ENCODE measurements at places on chromosomes 6 and 20.

DNA sequence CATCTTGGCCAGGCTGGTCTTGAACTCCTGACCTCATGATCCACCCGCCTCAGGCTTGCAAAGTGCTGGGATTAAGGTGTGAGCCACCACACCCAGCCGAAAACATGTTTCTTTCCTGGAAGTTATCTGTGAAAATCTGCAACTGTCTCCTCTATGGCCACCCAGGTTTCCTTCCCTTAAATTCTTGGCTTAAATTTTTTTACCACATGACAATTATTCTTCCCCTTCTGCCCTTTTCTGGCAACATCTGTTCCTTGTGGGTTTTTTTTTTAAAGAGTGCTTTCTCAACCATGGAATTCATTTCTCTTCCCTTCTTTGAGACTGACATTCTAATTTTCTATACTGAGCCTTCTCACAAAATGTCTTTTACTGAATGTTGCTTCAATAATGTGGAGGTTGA lies 59.6 kb downstream of the DOK5 start:
- no peak for DNase-seq
- H3K4me1 ChIP-seq = no peaks in the 10 kb centered on the region
- peaks cover 19% of the 10 kb centered on the region for H3K27me3 ChIP-seq
- no peaks in the 10 kb centered on the region for H3K36me3 ChIP-seq
- H3K4me3 ChIP-seq = no peak overlapping the region
- no peak overlapping the region for H3K27ac ChIP-seq

DNA sequence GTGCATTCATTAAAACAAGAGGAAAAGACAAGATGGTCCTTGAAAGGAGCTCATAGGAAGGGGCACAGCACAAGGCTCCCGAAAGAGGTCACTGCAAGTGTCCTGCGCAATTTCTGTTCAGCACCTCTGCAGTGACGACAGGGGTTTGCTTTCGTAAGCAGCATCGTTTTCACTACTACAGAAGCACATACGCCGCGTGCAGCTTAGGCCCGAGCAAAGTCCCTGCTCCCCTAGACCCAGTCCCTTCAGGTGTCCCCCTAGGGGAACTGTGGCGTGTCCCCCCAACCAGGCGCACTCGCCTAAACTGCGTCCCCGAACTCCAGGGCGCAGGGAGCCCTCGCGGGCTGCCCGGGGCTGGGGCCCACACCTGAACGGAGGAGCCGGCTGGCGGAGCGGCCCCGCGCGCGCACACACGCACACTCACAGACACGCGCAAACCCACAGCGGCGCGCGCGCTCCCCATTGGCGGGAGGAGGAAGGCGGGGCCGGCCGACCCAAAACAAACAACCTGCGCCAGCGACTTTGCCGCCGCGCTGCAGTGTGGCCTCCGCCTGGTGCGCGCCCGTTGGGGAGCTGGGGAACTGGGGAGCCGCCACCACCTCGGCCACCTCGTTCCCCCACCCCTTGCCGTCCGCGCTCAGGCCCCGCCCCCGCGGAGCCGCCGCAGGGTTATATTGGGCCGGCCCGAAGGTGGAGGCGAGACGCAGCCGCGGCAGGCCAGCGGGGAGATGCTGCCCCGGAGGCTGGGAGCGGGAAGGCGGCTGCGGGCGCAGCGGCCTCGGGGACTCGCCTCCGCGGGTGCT lies at the start of gene FOXQ1:
Gene FOXQ1, plus strand, starts transcription at position 699 of the 803 bp plus-strand sequence. CDS start 607 bp downstream, outside the sequence.
- H3K4me1 ChIP-seq = peaks cover 27% of the 10 kb centered on the region
- peak within 1 kb of the TSS; percentile 65 for H3K4me3 ChIP-seq
- H3K36me3 ChIP-seq = no peaks in the 10 kb centered on the region
- DNase-seq = peak; percentile 52
- H3K27ac ChIP-seq = peak within 1 kb of the TSS; percentile 82

GRCh38 chr20:13525225-13525940 lies 113.3 kb downstream of the TASP1 start:
- H3K4me1 ChIP-seq = no peaks in the 10 kb centered on the region
- no peaks in the 10 kb centered on the region for H3K27me3 ChIP-seq
- DNase-seq = no peak
- H3K36me3 ChIP-seq = peaks cover 76% of the 10 kb centered on the region
- H3K4me3 ChIP-seq = no peak overlapping the region
- no peak overlapping the region for H3K27ac ChIP-seq

DNA sequence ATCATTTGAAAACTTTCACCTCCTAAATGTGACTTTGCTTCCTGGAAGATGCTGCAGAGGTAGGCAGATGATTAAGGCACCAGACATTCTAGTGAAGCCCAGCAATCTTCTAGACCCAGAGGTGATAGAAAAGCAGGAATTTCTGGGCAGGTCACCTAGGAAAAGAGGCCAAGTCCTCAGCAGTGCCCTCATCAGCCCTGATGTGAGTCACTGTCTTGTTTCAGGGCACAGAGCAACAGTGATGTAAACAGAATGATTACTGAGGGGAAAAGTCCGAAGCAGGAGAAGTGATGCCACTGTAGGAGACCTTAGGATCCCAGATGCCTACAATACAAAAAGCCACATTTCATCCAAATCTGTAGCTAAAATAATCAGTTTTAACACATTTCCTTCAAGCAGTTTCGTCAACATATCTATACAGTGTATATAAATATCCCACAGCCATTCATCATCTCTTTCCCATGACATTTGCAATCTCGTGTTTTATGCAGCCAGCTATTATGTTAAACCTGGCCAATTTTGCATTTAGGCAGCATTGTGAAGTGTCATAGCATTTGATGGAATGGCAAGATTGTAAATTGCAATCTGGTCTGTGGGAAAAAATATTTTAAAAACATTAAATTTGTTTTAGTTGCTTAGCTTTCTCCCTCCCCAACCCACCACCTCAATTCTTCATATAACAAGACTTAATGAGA lies 401.2 kb upstream of the RNF217 start:
- H3K4me1 ChIP-seq = no peaks in the 10 kb centered on the region
- no peak overlapping the region for H3K27ac ChIP-seq
- H3K27me3 ChIP-seq = no peaks in the 10 kb centered on the region
- no peak overlapping the region for H3K4me3 ChIP-seq

DNA sequence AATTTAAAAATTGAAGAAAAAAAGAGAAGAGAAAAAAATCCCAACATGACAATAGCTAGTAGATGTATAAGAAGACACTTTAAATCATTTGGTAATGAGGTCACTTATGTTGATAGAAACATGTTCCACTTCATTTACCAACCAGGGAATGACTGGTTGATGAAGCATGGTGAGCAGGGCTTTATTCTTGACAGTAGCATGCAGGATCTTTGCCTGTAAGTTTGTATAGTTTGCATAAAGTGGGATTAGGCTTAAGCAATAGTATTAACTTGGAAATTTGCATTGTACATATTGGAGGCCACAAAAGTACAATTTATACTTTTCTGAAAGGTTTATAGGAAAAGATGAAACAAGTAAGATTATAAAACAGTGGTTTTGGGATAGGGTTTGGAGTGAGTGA lies 67.0 kb downstream of the NOX3 start:
- no peaks in the 10 kb centered on the region for H3K27me3 ChIP-seq
- H3K4me3 ChIP-seq = no peak overlapping the region
- no peak for DNase-seq
- no peaks in the 10 kb centered on the region for H3K36me3 ChIP-seq
- no peak overlapping the region for H3K27ac ChIP-seq
- H3K4me1 ChIP-seq = no peaks in the 10 kb centered on the region

DNA sequence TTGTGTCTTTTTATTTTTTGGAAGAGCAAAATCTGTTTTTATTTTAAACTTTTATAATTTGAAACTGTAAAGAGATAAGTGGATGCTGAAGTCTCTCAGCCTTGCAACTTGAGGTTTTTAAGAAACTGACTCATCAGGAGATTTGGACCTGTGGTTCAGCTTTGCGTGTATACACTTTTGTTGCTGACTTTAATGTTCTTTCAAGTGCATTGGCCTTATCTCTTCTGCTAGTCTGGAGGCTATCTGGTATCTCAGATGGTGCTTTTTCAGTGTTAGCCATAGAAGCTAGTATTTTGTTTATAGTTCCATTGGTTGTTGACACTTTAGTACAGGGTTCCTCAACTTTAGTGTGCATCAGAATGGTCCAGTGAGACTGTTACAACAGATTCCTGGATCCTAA lies 504.0 kb upstream of the SPTLC3 start:
- no peak overlapping the region for H3K27ac ChIP-seq
- no peak for DNase-seq
- no peaks in the 10 kb centered on the region for H3K36me3 ChIP-seq
- H3K27me3 ChIP-seq = no peaks in the 10 kb centered on the region
- H3K4me1 ChIP-seq = no peaks in the 10 kb centered on the region

GRCh38 chr20:1931830-1932229 lies 36.6 kb downstream of the SIRPA start:
- H3K4me1 ChIP-seq = no peaks in the 10 kb centered on the region
- no peaks in the 10 kb centered on the region for H3K36me3 ChIP-seq
- no peak for DNase-seq

DNA sequence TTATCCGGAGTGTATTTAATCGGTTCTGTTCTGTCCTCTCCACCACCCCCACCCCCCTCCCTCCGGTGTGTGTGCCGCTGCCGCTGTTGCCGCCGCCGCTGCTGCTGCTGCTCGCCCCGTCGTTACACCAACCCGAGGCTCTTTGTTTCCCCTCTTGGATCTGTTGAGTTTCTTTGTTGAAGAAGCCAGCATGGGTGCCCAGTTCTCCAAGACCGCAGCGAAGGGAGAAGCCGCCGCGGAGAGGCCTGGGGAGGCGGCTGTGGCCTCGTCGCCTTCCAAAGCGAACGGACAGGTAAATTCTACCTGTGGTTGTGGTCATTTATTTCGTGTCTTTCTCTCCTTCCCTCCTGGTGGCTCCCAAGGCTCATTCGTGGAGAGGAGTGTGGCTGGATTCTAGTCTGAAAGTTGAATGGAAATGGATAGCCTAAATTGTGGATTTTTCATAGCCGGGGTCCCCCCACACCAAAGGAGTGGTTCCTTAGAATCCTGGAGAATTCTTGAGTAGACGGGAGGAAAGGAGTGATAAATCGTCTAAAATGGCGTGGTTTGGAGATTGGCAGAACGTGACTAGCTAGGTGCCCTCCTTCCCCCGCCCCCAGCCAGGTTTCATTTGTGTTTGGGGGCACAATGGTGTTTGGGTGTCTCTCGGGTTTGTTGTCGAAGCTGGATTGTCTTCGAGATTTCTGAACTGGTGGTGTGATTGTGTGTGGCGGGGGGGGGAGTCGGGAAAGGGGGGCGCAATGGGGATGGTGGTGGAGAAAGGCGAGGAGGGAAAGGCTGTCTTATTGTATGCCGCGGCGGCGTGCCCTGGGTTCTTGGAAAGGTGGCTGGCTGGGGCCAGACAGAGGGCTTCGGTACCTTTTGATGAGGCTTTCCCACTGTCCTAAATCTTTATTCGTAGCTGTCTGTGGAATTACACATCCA lies 673 bp downstream of the MARCKS start:
- no peaks in the 10 kb centered on the region for H3K36me3 ChIP-seq
- peak; percentile 35 for DNase-seq
- H3K4me3 ChIP-seq = no peak overlapping the region
- no peak overlapping the region for H3K27ac ChIP-seq

Measured in activated T-cell treated with anti-CD3 and anti-CD28 coated beads, Interleukin-2, amount 50 U/mL, for 24 hours (primary cell).